ENCODE measurements at places on chromosomes 4 and X.
A peak's percentile ranks its signal among the peaks of the same experiment; 100 is the strongest.

- DNase-seq = no peak
Observed at GRCh38 chr4:69984030-69984443, 11.7 kb upstream of the STATH start.

GRCh38 chr4:42965326-42965725 lies 72.8 kb downstream of the GRXCR1 start:
- no peak for DNase-seq

DNA sequence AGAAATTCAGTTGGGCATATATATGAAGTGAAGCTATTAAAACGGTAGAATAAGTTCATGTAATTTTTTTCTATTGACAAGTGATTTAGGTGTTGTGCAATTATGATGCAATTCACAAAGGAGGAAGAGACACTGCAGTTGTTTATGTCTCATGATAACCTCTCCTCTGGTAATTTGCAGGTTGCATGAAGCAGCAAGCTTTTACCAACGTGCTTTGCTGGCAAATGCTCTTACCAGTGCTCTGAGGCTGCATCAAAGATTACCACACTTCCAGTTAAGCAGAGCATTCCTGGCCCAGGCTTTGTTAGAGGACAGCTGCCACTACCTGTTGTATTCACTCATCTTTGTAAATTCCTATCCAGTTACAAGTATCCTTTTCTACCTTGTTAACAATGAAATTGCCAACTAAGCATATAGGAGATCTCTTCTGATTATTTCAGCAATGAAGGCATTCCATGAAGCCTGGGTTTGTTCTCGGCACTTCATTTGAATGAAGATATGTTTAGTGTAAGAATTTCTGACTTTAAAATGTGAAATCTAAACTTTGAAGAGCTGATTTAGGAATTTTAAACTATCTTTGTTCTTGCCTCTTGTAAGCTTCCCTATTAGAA lies 3.9 kb downstream of the TMEM33 start:
- DNase-seq = no peak

DNA sequence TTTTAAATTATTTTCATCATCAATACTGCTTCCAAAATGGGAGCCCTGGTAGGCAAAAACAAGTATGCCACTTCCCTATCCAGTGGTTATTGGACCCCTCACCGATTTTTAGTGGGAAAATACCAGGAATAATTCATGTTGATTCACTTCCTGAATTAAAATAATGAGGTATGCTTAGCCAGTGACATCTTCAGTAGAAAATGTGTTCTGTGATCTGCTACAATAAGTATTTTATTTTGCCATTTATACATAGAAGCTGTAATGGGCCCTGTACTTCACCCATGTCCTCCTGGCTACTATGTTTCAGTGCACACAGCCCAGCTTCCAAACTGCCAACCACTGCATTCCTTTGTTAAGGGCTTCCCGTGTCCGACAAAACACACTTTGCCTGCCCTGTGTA lies 41.0 kb upstream of the KLHL34 start:
- DNase-seq = no peak

- peak; percentile 28 for DNase-seq
Observed at GRCh38 chrX:15493118-15493962, at the start of gene PIR. TSS of gene PIR (minus strand) at chrX:15493333. CDS start at chrX:15491257, 2,076 bp downstream.

DNA sequence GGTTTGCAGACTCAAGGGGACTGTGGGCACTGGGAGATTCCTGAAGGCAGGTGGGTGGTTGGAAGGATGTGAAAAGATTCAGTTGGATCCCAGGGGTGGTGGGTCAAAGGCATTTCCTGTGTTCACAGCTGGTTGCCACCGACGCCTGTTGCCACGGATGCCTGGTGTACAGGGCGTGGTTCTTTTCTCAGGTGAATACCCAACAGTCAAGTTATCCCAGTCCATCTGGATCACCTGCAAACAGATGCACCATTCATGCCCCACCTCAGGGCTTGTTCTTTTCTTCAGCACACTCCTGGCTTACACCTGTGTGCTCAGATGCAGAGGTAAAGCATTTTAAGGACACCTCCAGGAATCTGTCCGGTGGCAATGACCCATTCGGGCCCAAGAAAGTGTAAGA lies 55.8 kb upstream of the SHOX start:
- DNase-seq = no peak

DNA sequence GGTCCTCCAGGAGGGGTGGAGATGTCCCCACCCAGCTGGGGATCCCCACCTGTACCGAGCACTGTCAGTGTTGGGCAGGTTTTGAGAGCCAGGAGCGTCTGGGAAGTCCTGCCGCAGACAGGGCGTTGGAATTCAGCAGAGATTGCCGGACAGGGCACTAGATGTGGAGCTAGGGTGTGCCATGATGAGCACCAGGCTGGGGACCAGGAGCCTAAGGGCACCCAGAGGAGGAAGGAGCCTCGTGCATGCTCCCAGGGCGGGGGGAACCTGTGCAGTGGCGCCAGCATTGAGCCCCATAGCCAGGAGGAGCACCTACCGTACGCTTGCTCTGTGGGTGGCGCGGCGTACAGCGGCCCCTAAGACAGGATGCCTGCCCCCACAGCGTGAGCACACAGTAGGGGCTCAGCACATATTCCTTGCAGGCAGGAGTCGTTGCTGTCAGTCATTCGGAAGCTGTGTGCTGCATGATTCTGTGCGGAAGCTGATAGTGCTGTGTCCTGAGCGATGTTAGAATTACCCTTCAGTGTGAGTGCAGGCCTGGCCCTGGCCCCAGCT lies 18.8 kb upstream of the TADA2B start:
- no peak for DNase-seq

GRCh38 chr4:76589402-76589801 lies 154.4 kb downstream of the SHROOM3 start:
- no peak for DNase-seq

- DNase-seq = no peak
Observed at GRCh38 chr4:134948110-134948642, 746.6 kb upstream of the PABPC4L start.

GRCh38 chrX:25052798-25053534 lies 37.2 kb upstream of the ARX start:
- DNase-seq = no peak

Data from GM12891 (cell line).